H1 (cell line): ENCODE measurements at places on chromosomes 16 and 17. TPM values are rescaled to one million over a fixed set of nuclear protein-coding genes. Genes with fewer than 3 reads are reported as not detected.
A peak's percentile ranks its signal among the peaks of the same experiment; 100 is the strongest.

Gene TEDC2
- total RNA-seq: 54.2 and 54.6 TPM in 2 replicates

Gene CIBAR2
- not detected in 2 replicates for total RNA-seq

Gene PRAC1
- total RNA-seq: not detected in 2 replicates

- H3K36me3 ChIP-seq: no peaks in the 10 kb centered on the region
- H3K4me1 ChIP-seq: peaks cover 8% of the 10 kb centered on the region
- no peaks in the 10 kb centered on the region for H3K27me3 ChIP-seq
- no peak overlapping the region; the same call in 1 of the 2 replicates for H3K4me3 ChIP-seq
- H3K27ac ChIP-seq: peak overlapping the region; percentile 40; the same call in 1 of the 2 replicates
- DNase-seq: no peak
These were observed 1.7 kb upstream of the DBNDD1 start for GRCh38 chr16:90020838-90021382.

DNA sequence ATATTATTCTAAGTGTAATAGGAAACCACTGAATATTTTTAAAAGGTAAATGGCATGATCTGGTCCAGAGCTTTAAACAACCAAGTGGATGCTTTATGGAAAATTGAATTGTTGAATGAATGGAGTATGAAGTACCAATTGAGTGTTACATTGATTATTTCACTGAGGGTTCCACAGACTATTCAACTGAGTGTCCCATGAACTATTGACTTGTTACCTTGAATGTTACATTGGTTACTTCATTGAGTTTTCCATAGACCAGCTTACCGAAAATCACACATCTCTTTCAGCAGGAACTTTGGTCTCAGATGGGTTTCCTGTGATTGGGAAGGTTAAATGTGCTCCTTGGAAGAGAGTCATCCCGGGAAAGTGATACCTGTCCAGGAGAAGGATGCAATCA is 56.8 kb downstream of the TMEM114 start:
- H3K4me3 ChIP-seq: no peak overlapping the region
- no peak overlapping the region for H3K27ac ChIP-seq
- no peaks in the 10 kb centered on the region for H3K36me3 ChIP-seq
- H3K4me1 ChIP-seq: no peaks in the 10 kb centered on the region
- H3K27me3 ChIP-seq: no peaks in the 10 kb centered on the region
